Activated CD4-positive, alpha-beta T cell treated with anti-CD3 and anti-CD28 coated beads, Interleukin-2, Interleukin-4, amounts not matched to agents 100 ng/mL and 50 ng/mL, durations not matched to agents 16 hours and 8 hours (primary cell): ENCODE measurements at places on chromosomes 2 and 18.
A peak's percentile ranks its signal among the peaks of the same experiment; 100 is the strongest.

DNA sequence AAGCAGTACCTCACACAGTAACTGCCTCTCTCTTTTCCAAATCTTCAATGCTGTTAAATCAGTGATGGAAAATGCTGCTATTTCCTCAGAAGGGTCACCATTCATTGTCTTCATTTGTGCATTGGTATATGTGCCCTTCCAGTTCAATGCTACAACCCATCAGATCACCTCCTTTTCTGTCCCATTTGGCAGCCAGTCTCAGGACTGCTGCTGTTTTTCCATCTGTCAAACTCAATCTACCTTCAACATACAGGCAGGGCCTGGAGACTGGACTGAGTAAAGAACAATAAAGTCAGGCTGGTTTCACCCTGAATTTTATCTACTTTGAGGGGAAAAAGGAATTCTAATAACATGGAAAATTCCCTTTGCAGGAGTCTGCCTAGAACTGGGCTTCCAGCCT is 17.9 kb downstream of the ZNF385B start:
- no peak for DNase-seq

DNA sequence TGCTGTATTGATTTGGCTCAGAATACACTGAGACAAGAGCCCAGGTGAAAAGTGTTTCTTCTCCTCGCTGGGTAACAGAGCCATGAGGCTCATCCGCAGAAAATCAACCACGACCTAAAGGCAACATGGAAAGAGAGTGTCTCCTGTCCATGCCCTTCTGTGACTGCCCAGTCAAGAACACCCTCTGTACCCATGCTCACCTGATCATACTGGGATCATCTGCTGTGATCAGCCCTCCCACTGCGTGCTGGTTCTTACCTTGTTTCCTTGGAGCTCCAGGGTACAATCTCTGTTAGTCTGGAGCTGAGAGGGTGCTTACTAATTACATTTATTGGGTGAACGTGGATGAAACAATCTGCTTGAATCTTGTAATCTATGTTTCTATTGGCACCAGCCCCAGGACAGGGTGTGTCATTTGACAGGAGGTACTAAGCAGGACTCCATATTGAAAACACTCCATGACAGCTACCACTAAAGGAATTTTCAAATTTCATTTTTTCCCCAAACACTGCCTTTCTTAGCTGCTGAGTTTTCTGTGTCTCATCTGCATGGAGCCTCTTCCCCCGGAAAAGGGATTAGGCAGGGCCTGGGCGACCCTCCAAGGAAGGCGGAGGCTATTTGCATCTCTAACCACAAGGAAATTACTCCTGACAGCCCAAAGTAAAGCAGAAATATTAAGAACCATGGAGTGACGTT is 39.7 kb upstream of the GRP start:
- no peak for DNase-seq

DNA sequence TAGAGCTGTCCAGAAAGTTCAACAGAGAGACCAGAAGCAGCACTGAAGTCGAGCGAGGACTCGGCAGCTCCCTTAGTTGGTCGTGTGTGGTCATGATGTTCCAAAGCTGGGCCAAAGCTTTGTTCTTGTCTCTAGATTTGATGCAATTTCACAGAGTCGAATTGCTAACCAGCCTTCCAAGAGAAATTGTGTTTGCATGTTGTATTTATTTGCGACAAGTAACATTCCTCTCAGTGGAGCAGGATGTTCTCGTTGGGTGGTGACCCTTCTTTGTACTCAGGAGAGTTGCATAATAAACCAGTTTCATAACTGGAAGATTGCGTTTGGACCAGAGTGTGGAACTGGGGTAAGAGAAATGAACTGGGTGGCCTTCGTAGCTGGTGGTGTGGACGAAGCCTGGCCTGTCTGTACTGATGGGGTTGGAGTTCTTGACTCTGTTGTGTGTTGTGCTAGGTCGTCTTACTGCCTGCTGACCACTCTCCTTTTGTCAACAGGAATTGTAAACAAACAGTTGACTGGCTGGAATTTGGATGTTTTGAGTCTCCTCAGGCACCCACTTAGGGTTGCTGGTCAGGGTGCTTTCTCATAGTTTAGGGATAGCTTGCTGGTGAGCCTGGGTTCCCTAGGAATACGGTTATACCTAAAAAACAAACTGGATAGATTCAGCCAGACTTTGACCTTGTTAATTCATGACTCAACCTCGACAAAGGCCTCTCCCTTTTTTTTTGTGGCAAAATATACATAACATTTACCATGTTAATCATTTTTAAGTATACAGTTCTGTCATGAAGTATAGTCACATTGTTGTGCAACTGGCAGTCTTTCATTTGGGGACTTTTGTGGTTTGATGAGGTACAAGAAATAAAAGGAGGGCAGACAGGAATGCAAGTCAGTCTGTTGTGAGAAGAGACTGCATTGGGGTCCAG is 28.9 kb upstream of the TOGARAM2 start:
- no peak for DNase-seq

- DNase-seq: no peak
Measured at GRCh38 chr2:10221443-10221842, 81.3 kb upstream of the HPCAL1 start.

DNA sequence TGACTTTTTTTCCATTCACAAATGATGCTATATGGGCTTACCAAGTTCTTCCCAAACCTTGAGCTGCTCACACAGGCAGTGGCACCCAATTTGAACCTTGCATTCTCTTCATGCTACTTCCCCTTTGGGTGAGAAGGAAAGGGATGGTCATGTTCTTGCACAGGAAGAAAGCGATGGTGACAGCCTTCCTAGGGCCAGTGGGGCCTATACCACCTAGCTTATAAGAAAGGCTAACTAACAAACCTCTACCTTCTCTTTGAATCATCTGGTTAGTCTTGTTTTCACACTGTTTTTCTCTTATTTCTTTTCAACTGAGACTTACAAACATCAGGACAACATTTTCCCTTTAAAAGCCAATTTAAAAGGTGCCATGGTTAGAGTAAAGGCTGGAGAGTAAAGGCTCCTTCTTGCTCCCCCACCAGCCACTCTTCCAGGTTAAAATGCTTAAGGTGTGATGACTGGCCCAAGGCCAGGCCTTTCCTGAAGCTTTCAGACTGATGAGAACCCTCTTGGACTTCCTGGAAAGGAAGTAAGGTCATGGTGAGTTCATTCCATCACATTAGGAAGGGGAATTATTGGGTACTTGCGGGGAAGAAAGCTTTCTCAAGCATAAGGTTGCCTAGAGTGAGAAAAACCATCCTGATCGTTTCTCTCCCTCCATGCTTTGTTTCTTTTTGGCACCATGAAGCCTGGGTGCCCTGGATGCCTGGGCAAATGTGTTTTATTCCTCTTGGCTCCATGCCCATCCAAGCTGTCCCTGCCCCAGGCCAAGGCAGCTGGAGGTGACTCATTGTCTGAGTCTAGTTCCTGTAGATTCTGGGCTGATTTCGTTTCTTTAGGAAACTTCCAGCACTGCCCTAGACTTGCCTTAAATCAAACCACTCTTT is 41.4 kb upstream of the ITGB6 start:
- DNase-seq: no peak

- DNase-seq: no peak
Measured at GRCh38 chr2:239215136-239215925, 185.5 kb downstream of the HDAC4 start.

DNA sequence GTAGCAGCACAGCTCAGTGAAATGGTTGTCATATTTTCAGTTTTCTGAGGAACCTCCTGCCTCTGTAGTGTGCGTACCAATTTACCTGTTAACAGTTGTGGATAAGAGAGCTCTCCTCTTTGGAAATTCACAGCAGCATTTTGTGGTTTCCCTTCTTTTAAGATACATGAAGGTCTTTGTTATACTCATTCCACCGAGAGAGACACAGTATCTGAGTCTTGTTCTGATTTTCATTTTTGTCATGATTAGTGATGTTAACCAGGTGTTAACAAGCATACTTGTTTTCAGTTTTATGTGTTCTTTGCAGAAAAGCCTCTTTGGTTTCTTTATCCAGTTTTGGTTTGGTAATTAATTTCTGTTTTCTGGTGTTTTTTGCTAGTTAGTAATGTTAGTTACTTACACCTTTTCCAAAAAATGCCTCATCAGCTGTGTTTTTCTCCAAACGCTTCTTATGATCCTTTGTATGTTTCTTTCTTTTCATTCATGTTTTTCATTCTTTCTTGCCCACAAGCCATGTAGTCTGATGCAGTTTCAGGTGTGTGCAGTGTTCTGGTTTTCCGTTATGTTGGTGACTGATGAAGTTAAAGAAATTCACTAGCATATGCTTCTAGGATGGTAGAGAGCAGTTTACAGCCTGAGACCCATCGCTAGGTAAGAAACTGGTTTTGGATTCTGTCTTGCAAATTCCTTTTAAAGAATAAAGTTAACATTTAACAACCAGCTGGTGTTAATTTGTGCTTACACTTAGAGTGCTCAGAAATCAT is 30.1 kb downstream of the CCDC74A start:
- no peak for DNase-seq

DNA sequence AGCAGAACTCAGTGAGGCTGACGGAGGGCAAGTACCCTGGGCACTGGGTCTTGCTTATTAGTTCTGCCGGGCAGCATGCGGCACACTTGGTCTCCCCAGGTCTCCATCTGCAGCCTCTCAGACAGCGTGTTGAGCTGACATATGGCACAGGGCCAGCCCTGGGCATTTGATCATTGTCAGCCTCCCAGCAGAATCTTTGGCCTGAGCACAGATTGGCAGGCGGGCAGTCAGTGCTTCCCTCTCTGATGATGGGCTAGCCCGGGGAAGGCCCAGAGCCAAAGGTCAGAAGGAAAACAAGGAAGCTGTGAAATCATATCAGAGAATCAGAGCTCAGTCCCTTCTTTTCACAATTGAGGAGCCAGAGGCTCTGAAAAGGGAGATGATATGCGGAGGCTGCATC is 150.1 kb upstream of the LRRTM1 start:
- DNase-seq: no peak

- peak; percentile 44 for DNase-seq
Measured at GRCh38 chr2:45651415-45652089, at the start of gene PRKCE. Gene PRKCE, plus strand, starts transcription at chr2:45651675.

DNA sequence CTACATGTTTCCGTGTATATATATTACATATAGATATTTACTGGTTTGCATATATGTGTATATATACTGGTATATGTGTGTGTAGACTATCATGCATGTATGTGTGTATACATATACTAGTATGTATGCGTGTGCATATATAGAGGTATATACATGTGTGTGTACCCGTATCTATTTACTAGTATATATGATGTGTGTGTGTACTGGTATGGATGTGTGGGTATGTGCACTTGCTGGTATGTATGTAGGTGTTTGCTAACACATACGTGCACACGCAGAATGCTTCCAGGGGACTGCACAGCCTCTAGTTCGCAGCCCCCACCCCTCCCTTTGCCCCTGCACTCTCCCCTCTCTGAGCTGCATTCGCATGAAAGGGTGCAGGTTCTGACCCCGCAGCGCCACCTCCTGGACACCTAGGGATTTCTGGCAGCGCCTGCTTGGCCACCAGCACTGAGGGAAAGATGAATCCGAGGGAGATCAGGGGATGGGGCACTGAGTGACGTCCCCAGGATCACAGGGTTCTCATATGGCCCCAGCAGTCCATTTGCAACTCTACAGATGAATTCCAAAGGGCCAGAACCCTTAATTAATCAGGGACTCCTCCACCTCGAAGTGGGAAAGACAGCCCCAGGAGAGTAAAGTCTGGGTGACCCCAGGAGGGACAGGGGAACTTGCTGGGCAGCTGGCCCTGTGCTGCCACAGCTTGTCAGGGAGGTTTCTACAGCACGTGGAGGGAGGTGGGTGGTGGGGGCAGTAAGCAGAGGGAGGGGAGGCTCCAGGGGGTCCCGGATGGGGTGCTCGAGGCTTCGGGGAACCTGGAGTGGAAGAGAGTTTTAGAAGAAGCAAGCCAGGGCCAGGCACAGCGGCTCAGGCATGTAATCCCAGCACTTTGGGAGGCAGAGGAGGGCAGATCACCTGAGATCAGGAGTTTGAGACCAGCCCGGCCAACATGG is 66.8 kb upstream of the ASAP2 start:
- DNase-seq: peak; percentile 62

DNA sequence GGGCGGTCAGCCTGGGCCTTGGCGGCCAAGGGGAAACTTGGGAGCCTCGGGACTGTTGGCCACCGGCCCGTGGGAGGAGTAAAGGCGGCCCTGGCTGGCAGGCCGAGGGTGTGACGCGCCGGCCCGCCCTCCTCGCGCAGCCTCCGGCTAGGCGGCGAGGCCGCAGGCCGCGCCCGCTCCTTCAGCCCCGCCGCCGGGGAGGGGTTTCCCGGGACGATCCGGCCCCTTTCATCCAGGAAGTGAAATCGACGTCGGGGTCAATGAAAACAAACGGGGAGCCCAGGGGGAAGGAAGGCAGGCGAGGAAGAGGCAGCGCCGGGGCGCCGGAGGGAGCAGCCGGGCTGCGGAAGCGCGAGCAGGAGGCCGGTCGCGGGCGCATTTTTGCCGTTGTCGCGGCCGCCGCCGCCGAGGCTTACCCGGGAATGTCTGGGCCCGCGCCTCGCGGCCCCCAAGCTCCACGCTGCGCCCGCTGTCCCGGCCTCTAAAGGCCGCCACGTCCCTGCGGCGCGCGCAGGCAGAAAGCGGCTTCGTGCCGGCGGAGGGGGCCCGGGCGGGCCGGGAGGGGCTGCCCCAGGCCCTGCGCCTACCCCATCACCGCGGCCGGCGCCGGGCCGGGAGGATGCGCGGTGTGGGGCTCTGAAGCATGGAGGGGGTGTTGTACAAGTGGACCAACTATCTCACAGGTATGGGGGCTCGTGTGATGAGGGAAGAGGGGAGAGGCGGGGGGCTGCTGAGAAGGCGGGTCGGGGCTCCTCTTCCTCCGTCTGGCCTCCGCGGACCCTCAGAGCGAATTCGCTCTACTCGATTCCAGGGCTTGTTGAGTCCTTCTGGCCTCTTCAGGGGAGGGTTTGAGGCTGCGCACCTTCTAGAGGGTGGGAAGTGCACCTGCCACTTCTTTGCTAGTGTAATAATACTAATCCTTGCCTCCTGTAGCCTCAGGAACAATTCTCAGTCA is at the start of gene PLEKHA3:
TSS of gene PLEKHA3 (plus strand) at position 231 of the 955 bp plus-strand sequence. CDS start at position 644, 413 bp downstream.
- peak; percentile 88 for DNase-seq

DNA sequence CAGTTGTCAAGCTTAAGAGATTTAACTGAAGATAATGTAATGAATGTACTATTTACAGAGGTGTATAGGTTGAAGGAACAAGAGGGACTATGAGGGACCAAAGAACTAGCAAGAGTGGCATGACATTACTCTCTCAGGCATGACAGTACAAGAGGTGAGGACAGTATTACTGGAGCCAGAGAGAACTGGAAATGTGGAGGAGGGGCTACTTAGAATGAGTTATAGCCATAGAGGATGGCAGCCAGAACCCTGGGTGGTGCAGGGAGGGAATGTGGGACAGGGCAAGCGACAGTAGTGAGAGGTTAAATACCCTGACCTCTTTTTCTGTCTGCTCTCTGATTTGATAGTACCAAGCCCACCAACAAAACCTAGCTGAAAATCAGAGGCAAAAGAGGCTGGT is 122.6 kb upstream of the UGP2 start:
- no peak for DNase-seq

GRCh38 chr2:241686324-241686649 is 328 bp downstream of the DTYMK start:
- DNase-seq: no peak

- DNase-seq: no peak
Measured at GRCh38 chr2:109288544-109289368, 159.8 kb downstream of the SH3RF3 start.

GRCh38 chr2:98665677-98666076 is 57.3 kb downstream of the UNC50 start:
- DNase-seq: no peak

GRCh38 chr2:121283670-121284462 is 1.1 kb downstream of the TFCP2L1 start:
- no peak for DNase-seq
